Nephron progenitor cell (in vitro differentiated cells): ENCODE measurements at places on chromosomes 7 and 10.

DNA sequence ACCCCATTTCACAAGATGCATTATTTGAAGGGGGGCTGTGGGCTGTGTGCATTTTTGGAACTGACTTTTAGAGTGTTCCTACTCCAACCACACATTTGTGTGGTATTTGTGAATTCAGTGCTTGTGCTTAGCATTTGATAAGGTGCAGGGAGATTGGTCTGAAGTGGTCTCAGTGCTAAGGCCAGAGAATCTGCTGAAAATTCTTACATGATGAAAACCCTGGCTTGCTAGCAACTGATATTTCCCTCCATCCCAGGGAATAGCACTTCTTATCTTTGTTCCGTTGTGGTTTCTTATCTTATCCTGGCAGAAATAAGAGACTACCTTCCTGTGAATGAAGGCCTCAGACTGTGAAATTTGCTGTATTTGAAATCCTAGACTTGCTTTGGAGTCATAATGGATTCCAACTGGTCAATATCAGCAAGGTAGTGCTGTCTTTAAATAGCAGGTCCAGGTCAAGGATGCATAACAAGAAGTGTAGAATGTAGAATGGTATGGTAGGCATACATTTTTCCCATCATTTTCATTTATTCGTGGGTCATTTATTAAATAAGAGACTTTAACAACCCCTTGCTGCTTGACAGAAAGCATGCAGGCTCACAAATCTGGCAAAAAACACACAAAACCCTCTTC lies 986.9 kb downstream of the REEP3 start:
- no peak for DNase-seq

GRCh38 chr7:133705596-133705995 lies 421.5 kb upstream of the LRGUK start:
- no peak for DNase-seq

- DNase-seq = no peak
Measured at GRCh38 chr7:114956702-114957101, 34.8 kb downstream of the MDFIC start.

GRCh38 chr7:104855861-104856260 lies 158.1 kb upstream of the KMT2E start:
- DNase-seq = no peak
